ENCODE measurements at places on chromosomes 13 and 19.

GRCh38 chr19:4649392-4650047, 10.2 kb downstream of the TNFAIP8L1 start:
- DNase-seq, result no peak

- DNase-seq, result no peak
Measured at GRCh38 chr13:50467156-50468110, 376.1 kb downstream of the DLEU7 start.

- DNase-seq, result no peak
Measured at GRCh38 chr19:29988351-29988750, 46.3 kb downstream of the URI1 start.

DNA sequence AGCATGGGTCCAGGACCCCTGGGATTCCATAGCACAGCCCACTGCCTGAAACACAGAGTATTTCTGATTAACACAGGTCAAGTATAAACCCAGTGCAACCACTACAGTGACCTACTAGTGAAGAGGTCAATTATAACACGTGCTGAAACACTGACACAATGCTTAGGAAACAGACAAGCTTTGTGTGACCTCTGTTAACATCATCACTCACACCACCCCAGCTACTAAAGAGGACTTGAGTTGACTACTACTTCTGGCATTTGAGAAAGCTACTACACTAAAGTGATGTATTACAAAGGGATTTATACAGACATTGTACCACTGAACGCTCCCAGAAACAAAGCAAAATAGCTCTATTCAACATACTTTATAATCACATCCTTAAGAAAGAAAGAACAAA, 1935.9 kb upstream of the PCDH20 start:
- no peak for DNase-seq

DNA sequence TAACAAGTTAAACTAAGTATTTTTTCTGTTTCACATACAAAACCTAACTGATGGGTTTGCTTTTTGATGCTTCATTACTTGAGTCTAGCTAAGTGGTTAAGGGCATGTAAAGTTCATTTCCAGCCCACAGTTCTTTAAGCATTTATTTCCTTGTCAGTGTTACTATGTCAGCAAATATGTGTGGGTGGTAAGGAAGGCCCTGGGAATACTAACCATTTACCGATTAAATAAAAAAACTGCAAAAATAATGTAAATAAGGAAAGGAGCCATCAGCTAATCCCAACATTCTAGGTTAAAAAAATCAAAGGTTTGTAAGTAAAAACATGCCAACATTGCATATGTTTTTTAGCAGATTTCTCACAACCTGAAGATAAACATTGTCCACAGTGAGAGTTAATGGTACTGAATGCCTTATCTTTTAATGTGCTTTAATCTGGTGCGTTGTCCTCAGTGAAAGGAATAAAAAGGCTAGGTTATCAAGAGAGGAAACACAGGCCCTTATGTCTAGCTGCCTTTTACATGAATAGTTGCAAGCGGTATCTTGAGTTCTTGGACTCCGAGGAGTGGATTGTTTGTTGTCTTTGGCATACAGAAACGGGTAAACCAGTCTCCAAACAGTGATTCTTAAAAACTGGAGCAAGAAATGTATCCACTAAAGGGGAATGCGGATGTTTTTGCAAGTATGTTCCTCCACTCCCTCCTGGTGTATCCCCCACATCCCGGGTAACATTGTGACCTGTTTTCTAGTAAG, 949.6 kb upstream of the SLC10A2 start:
- DNase-seq, result no peak

DNA sequence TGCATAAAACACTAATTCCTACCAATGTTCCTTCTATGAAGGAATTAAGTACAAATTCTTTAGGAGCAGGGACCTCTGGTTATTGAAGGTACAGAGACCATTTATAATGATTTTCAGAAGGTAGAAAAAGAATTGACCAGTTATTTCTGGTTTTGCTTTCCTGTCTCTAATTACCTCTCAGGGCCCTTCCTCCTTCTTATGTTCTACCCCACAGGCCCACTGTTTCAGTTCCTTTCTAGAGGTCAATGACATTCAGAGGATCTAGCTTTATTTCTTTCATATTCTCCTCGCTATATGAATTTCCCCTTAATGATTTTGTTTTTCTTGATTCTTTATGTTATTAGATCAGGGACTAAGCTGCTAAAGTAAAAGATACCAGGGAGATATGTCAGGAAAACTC, 345.0 kb upstream of the SPRY2 start:
- DNase-seq, result no peak

DNA sequence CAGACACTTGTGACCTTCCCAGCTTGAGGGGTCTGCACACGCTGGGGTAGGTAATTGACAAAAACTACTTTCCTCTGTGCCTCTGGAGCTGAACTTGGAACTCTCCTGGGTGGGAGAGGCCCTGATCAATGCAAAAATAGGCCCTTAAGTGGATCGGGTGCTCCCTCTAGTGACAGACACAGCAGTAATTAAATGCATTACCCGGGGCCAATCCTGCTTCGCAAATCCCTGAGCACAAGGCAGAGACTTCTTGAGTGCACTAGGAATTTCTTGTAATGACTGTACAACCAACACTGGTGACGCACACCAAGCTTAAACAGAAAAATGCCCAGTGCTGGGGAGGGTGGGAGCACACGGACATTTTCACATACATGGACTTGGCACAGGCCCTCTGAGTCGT, 10.6 kb upstream of the UBE2S start:
- DNase-seq, result peak; percentile 77

DNA sequence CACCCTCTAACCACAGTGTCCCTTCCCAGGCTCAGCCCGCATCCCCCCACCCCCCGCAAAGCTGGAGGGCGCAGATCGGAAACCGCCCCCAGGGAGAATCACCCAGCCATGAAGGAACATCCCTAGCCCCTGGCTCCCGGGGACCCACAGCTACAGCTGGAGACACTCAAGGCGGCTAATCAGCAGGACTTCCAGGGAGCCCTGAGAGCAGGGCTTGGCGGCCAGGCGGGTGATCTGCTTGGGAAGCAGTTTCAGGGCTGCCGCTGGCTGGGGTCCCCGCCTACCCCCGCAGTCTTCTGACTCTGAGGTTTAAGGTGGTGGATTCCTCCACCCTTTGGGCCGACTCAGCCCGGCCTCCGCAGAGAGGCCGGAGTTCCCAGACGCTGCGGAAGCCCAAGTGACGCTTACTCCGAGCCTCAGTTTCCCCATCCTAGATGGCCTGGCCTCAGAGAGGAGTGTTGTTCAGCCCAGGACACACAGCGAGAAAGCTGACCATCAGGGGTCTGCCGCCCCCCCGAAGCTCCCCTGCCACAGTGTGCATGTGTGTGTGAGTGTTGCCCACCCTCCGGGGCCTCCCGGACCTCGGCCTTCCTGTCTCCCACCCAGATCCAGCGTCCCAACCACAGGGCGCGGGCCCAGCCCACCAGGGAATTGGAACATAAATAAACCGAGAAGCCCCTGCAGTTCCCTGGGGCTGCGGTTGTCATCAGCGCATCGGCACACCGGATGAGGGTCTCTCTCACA, 9.8 kb downstream of the FUT6 start:
- no peak for DNase-seq

DNA sequence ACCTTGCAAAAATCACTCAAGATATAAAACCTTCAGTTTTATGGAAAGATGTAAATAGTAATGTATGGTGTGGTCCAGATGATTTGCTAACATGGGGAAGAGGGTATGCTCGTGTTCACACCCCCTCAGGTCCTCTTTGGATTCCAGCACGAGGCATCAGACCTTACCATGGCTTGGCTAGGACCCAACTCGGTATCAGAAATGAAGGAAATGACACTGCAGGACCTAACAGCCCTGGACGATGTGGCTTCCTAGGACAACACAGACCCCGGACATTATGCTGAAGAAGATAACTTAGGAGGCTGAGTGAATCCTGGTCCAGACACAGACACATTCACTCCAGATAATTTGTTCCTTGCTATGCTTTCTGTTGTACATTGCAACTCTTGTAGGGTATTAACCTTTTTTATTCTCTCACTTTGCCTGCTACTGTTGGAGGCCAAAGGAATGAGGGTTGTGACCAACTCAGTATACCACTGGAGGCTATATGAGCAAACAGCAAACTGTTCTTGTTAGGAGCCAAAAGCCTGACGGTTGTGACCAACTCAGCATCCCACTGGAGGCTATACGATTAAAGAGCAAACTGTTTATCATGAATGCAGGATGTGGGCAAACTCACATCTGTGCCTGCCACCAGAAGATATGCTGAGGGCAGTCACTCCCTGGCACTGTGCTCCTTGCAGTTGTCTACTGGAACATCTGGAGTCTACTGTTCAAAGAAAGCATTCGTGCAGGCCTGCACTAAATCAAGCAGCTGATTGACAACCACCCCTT, 121.7 kb downstream of the ZNF429 start:
- DNase-seq, result no peak

- DNase-seq, result no peak
Measured at GRCh38 chr19:48714759-48715675, 4.5 kb downstream of the MAMSTR start.

GRCh38 chr19:2239771-2240770, 3.4 kb downstream of the SF3A2 start:
- DNase-seq, result no peak

DNA sequence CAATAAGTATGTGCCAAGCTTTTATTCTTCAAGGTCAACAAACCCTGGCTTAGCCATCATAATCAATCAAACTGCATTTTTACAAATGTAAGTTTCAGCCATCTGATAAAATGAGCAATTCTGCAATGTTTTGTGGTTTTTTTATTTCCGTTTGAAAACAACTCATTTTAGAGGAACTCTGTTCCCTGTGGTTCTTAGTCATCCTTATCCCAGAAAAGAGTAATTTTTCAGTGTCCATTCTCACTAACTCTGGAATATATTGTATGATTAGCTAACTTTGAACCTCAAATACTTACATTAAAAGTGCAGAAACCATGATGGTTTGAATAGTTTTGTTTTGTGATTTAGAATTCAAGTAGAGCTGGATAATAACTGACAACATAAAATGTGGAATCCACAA, 87.6 kb downstream of the IRS2 start:
- DNase-seq, result no peak

DNA sequence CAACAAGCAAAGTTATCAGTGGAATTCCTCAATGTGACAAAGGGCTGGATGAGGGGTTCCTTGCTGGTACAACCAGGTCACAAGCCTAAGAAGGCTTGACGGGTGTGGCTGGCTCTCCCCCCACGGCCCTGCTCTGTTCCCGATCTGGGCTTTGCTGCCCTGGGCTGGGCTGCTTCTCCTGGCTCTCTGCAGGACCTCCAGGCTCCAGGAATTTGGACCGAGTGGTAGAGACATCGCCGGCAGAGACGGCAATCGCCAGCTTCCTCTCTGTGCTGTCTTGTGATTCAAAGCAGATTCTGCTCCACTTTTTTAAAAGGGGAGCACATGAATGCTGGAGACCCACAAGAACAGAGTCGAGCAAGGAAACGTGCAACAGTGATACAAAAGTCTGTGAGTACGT, at the start of gene SERPINE3:
Gene SERPINE3, plus strand, starts transcription at position 338 of the 400 bp plus-strand sequence. CDS start 1,401 bp downstream, outside the sequence.
- DNase-seq, result no peak

DNA sequence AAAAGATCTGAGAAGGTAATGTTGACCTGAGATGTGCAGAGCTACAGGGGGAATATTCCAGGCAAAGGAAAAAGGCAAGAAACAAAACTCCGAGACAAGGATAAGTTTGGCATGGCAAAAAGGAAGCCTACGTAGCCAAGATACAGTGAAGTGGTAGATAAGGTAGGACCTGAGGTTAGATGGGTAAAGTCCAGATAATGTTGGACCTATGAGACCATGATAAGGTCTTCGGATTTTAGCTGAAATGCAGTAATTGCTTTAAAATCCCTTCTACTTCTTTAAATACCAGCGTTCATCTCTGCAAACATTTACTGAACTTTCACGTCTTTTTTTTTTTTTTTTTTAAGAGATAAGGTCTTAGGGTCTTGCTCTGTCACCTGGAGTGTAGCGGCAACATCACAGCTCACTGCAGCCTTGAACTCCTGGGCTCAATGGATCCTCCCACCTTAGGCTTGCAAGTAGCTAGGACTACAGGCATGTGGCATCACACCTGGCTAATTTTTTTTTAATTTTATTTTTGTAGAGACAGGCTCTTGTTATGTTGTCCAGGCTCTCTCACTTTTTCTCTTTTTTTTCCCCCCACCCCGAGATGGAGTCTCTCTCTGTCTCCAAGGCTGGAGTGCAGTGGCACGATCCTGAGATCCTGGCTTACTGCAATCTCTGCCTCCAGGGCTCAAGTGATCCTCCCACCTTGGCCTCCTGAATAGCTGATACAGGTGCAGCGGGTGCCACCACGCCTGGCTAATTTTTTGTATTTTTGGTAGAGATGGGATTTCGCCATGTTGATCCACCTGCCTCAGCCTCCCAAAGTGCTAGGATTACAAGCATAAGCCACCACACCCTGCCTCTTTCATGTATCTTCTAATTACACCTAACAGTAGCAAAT, 4.2 kb upstream of the WBP4 start:
- DNase-seq, result no peak

Measured in cerebellar cortex (tissue), 1 donor.